Epithelial cell of prostate (primary cell): ENCODE measurements at places on chromosomes 2 and 18.

DNA sequence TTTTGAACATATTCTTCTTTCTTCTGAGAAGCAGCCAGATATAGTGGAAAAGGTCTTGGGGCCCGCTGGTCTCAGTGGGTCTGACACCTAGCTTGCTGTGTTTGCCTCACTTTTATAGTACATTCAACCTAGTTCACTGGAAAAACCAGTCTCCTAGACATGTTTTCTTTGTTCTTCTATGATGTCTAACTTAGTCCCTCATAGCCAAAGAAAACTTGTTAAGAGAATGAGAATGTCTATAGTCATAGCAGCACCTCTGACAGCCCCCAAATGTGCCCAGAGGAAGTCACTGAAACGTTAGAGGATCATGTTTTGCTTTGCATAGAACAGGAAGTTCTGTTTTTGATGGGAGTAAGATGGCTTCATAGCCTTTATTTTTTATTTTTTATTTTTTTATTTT lies 40.3 kb downstream of the TNFRSF11A start:
- DNase-seq, result no peak

DNA sequence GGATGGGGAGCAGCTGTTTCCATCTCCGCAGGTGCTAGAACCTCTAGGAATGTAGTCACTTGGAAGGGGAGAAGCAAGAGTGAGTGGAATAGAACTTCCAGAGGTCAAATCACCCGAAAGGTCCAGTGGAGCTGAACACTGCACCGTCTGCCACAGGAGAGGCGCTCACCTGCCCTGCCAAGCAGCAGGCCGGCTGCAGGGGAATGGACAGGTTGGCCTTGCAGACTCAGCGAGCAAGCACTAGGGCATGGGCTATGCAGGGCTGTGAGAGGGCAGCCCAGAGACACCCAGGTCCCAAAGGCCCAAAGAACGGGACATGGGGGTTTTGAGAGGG lies 214.2 kb downstream of the TNS1 start:
- no peak for DNase-seq

DNA sequence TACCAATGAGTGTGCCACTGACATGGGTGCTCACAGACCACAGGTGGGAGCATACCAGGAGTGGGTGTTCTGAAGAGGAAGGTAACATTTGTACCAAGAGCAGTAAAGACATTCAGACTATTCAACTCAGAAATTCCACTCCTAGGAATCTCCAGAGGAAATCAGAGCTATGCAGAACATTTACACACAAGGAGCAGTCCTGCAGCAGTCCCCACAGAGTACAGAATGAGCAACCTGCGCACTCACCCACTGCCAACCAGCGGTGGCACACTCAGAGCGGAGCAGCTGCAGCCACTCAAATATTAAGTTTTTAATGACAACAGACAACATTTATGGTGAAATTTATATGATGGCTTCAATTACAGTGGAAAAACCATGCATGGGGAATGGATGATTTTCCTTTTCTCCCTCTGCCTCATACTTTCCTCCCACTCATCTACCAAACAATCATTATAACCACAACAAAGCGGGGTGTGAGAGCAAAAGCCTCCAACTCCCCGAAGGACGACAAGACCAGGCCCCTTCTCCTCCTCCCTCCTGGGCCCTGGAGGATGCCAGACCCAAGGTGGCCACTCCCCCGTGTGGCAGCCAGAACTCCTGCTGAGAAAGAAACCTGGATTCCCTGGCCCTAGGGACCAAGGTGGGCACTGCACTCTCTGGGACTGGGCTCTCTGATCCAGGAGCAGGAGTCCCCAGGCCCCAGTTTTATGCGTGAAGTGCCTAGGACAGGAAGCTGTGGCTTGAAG lies 5.4 kb downstream of the HS6ST1 start:
- no peak for DNase-seq

DNA sequence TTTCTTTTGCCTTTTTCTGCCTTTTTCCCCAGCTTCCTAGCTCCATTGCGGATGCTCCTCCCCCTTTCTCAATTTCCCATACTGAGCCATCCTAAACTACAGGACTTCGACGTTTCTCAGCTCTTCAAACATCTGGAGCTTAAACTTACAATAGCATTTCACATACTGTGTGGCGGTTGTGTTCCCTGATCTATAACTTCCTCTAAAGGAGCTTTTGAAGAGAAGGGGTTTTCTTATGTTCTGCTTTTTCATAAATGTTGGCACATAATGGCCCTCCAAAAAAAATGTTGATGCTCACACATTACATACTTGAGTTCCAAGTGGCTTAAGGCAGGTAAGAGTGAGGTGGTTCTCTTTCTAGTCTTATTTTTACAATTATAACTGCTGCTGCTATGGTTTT lies 87.4 kb downstream of the RNF144A start:
- no peak for DNase-seq

DNA sequence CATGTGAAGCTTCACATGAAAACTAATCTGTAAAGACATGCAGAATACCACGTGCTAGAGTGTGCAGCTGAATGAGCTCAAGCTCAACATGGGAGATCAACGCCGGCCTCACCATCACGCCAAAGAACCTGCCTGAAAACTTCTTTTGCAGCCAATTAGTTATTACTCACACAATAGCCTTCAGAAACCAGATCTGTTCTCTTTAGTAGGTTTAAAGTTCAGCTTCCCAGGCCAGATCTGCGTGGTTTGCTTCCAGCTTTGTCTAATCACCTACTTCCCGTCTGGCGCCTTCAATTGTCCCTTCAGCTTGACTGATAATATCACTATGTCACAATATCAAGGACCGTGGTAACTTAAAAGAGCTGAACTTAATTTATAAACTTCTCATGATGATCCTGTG lies 68.0 kb upstream of the ZNF236 start:
- no peak for DNase-seq

DNA sequence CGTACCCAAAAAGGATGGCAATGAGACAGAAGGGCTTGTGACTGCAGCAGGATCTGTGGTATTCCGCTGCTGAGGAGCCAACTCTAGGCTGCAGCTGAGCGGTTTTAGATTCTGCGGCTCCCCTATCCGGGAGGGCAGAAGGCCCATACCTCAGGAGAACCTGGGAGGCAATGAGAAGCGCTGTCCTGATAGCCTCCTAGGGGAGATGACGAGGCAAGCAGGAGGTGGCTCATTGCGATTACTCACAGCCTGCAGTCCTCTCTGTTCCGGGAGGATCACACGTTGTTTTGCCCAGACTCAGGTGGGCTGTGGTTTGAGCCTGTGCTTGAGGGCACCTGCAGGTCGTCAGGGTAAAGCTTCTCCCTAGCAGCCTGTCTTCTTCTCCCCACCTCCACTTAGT lies 65.1 kb downstream of the COA5 start:
- DNase-seq, result no peak

DNA sequence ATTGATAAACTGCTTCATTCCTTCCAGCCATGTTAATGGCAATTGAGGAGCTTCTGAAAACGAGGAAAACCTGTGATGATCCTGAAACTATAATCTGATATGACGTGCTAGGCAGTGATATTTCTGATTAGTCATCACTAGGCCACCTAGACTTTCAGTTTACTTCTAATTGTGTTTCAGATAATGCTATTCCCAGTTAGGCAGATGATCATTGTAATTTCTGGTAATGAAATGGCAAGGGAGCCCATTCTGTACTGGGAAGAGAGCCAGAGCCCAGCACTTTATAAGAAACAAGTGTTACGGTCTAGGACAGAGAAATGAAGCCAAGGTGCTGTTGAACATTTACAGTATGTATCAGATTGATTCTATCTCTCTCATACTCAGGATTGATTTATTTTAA lies 106.2 kb downstream of the CPO start:
- no peak for DNase-seq

DNA sequence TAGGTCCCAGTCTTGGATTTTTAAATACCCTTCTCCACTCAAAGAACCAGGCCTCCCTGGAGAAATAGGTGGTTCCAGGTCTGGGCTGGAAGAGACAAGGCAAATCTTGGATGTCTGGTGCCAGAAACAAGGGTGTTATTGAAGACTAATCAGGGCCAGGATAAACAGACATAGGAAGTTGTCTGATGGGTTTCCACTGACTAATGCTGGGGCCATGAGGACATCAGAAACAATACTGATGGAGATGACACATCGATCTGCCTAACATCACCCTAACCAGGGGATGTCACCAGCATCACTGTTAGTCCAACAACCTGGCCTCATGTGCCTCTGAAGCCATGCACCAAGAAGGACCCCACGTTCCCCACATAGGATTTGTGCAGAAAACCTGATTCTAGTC lies 42.5 kb upstream of the GLI2 start:
- DNase-seq, result no peak

- DNase-seq, result no peak
Observed at GRCh38 chr18:56286775-56287325, 351.5 kb downstream of the TXNL1 start.

DNA sequence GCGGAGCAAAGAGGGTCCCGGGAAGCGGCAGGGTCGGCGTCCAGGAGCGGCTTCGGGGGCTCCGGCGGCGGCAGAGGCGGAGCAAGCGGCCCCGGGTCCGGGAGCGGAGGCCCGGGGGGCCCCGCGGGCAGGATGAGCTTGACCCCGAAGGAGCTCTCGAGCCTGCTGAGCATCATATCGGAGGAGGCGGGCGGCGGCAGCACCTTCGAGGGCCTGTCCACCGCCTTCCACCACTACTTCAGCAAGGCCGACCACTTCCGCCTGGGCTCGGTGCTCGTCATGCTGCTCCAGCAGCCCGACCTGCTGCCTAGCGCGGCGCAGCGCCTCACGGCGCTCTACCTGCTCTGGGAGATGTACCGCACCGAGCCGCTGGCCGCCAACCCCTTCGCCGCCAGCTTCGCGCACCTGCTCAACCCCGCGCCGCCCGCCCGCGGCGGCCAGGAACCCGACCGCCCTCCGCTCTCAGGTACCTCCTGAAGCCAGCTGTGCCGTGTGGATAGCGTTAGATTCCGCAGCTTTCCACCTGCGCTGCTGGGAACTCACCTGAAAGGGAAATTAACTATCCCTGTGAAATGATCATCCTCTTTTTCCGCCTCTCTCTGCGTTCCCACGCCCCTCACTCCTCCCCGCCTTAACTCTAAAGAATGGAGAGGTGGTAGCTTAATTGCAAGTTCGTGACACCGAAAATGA lies 472 bp downstream of the CNOT11 start:
- DNase-seq, result no peak

- DNase-seq, result peak; percentile 88
Observed at GRCh38 chr2:19124135-19124534, 234.3 kb downstream of the OSR1 start.

DNA sequence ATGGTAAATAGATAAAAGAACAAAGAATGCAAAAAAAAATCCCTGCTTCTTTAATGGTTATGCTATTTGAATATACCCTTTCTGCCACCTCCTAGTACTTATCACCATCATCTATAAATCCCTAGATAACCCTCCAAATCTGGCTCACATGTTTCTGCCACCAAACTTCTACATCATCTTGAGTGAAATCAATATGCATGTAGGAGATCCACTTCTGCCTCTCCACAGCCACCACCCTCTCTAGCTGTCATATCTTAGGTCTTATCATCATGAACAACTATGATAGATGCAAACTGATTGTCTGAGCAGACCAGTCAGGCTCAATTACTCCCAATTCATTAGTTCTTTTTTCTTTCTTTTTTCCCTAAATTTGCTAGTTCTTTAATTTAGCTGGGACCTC lies 55.3 kb downstream of the STRN start:
- no peak for DNase-seq

DNA sequence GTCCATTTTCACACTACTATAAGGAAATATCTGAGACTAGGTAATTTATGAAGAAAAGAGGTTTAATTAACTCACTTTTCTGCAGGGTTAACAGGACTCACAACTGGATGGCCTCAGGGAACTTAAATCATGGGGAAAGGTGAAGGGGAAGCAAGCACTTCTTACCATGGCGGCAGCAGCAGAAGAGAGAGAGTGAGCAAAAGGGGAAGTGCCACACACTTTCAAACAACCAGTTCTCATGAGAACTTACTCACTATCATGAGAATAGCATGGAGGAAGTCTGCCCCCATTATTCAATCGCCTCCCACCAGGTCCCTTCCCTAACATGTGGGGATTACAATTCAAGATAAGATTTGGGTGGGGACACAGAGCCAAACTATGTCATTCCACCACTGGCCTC lies 55.1 kb upstream of the NETO1 start:
- DNase-seq, result no peak

- no peak for DNase-seq
Observed at GRCh38 chr2:18001671-18002070, 123.2 kb downstream of the KCNS3 start.

GRCh38 chr2:30559544-30560275 lies 112.7 kb downstream of the LCLAT1 start:
- no peak for DNase-seq

GRCh38 chr2:59744436-59744835 lies 809.0 kb downstream of the BCL11A start:
- no peak for DNase-seq

DNA sequence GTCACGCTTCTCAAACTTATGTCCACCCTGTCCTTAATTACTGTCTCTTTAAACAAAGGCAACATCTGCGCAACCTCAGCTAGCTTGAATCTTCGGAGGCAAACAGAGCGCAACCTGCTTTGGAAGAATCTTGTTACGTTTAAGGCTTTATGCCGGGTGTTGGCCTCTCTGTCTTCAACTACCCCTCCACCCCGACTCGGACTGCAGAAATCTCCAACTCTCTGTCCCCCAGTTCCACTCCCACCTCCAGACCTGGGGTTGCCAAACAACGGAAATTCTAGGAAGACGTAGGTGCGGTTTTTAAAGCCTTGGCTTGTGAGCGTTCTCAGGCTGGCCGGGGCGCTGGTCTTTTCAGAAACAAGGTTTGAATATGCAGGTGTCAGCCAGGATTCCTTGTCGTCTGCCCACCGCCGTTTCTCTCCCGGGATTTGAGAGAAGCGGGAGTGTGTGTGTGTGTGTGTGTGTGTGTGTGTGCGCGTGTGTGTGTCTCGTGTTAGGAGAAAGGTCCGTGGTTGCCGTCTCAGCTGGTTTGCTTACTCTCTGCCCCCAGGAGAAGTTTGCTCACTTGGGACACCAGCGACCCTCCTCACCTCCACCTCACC lies 1.1 kb upstream of the ONECUT2 start:
- no peak for DNase-seq

GRCh38 chr2:161407597-161407996 lies 8.5 kb upstream of the TBR1 start:
- DNase-seq, result no peak

DNA sequence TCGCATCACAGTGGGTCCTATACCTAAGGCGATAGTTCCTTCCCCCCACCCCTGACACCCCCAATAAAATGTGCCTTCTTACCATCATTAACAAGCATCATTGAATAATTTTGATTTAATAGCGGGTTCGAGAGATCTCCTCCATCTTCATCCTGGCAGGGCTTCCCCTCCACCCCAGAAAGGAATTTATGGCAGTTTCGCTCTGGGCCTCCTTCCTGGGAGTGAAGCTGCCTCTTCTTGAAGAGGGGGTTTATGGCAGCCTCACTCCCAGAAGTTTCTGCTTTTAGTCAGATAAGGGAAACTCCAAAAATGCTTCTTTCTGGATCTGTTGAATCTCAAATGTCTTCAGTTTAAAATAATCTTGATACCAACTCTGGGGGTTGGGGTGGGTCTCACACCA lies 45.7 kb downstream of the RRM2 start:
- no peak for DNase-seq

- no peak for DNase-seq
Observed at GRCh38 chr2:28676152-28676835, 75.3 kb upstream of the PPP1CB start.

GRCh38 chr18:77032181-77032701 lies 100.3 kb downstream of the MBP start:
- no peak for DNase-seq
